Psoas muscle (tissue), 8 donors: ENCODE measurements at places on chromosomes 7 and 10. TPM values are rescaled to one million over a fixed set of nuclear protein-coding genes. Genes with fewer than 3 reads are reported as not detected.

Gene NYAP1
- 0.10 TPM for total RNA-seq

DNA sequence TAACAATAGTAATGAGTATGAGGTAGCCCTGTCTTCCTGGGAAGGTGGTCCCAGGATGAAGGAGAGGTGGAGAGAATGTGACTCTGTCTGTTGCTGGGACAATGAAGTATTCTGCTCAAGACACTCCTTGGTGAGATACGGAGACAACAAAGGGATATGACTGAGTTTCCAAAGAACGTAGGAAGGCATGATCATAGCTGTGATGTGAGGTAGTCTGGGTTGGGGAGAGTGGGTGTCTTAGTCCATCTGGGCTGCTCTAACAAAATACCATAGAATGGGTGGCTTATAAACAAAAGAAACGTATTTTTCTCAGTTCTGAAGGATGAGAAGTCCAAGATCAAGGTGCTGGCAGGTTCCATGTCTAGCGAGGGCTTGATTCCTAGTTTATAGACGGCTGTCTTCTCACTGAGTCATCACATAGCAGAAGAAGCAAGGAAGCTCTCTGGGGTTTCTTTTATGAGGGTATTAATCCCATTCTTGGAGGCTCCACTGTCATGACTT is 84.9 kb upstream of the RHOBTB1 start:
- no peak for DNase-seq

Gene FOXI2
- not detected for total RNA-seq

DNA sequence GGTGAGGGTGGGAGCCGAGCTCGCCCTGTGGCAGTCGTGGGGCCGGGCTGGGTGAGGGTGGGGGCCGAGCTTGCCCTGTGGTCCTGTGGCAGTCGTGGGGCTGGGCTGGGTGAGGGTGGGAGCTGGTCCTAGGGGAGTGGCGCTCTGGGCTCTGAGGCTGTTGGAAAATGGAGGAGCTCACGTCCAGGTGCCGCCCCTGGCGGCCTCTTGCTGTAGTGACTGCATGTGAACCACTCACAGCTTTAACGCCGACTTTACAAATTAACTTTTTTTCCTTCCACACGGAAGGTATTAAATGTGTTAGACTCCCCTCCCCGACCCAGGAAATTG is 312.6 kb downstream of the WDR37 start:
- no peak for DNase-seq

Gene GNAT3
- total RNA-seq = not detected

Gene FGL2
- 8.8 TPM for total RNA-seq

DNA sequence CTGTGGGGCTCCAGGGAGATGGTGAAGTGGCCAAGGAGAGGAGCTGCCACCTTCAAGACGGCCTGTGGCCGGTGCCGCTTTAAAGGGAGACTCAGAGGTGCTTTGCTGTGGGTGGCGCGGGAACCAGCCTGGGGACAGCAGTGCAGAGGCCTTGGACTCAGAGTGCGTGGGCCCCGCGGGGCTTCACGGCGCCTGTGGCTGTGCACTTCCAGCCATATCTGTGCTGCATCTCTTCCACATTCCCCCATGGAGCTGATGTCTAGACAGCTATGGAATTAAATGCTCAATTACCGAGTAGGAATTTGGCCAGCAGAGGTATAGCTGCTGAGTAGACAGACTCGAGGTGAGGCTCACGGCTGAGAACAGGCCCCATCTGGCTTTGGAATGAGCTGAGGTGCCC is 41.7 kb downstream of the HTRA1 start:
- DNase-seq = no peak

Gene PRRT4
- total RNA-seq = 11.8 TPM

GRCh38 chr7:67422601-67423000 is 426.0 kb downstream of the TYW1 start:
- no peak for DNase-seq

Gene MDFIC
- 14.6 TPM for total RNA-seq

GRCh38 chr7:7970531-7971307 is 2.1 kb downstream of the GLCCI1 start:
- no peak for DNase-seq

DNA sequence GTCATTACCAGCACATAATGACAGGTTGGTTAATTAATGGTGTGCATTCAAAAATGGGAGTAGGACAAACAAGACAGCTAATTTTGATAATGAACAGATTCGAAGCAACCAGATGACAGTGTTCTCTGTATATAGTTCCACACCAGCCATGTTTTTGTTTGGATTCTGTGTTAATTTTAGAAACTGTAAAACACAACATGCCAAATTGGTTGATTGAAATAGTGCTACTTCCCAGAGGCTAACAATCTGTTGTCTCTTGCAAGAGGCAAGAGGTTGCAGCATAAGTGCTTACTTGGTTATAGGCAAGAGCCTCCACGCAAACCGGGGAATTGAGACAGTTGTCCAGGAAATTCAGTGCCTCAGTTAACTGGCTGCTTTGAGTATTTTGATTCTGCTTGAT is 170.2 kb upstream of the HABP2 start:
- DNase-seq = no peak

GRCh38 chr10:2949948-2950354 is 117.4 kb upstream of the PFKP start:
- no peak for DNase-seq

DNA sequence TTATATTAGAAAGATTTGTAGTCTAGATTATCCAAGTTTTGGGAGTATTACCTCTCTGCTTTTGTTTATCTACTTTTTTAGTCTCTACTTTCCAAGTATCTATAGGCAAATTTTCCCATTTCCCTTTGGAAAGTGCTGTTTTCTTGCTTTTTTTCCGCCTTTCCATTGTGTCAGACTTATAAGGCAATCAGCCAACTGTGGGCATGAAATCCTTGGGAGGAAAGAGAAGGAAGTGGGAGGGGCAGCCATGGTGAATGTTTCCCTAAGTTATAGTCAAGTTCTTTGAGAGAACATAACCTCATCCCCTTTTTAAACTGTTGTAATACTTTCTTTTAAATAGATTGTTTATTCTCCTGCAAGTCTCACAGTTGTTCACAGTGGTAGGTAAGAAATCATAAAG is 52.6 kb downstream of the PTEN start:
- no peak for DNase-seq

- DNase-seq = no peak
Measured at GRCh38 chr7:17530244-17530643, 231.8 kb downstream of the AHR start.

GRCh38 chr10:101850749-101851148 is 7.1 kb upstream of the KCNIP2 start:
- no peak for DNase-seq

Gene TMEM229A
- not detected for total RNA-seq

DNA sequence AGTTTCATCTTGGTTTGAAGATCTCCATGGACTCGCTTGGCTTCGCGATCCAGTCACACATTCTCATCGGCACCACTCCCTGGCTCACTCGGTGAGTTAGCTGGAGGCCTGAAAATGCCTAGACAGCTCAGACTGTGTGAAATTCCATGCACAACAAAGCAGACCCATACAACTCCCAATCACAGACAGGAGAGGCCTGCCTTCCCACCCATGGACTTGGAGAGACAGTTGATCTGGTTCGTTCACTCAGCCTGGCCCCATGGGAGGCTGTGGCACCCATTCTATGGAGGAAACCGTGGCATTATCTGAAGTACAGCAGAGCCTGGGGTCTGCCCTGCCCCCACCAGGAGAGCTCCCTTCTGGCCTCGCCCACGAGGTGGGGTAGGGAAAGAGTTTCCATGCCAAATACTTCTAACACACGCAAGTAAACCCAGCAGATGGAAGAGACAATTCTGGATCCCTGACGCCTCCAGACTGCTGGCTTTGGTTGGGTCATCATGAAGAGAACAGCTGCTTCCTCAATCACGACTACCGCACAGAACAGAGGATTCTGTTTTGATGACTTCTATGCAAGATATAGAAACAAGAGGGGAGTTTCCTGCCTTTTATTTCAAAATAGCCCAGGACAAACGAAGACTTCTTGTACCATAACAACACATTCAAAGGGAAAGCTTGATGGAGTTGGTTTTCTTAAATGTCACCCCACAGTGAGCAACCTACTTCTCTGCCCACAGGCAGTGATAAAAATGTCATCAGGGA is 15.9 kb downstream of the FAM53B start:
- peak; percentile 47 for DNase-seq

DNA sequence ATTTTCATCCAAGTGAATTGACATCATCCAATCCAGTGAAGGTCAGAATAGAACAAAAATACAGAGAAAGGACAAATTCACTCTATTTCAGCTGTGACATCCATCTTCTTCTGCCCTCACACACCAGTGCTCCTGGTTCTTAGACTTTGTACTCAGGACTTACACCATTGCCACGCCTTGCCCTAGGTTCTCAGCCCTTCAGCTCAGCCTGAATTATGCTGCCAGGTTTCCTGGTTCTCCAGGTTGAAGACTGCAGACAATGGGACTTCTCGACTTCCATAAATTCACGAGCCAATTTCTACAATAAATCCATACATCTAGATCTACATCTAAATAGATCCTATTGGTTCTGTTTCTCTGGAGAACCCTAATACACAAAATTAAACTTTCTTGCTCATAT is 181.2 kb upstream of the KCND2 start:
- no peak for DNase-seq

Gene HDAC9
- 21.9 TPM for total RNA-seq

Gene NET1
- total RNA-seq = 44.0 TPM

GRCh38 chr10:122461367-122461728 is at the start of gene HTRA1:
TSS of gene HTRA1 (plus strand) at chr10:122461553. CDS start at chr10:122461653, 100 bp downstream.
- DNase-seq = peak; percentile 84

DNA sequence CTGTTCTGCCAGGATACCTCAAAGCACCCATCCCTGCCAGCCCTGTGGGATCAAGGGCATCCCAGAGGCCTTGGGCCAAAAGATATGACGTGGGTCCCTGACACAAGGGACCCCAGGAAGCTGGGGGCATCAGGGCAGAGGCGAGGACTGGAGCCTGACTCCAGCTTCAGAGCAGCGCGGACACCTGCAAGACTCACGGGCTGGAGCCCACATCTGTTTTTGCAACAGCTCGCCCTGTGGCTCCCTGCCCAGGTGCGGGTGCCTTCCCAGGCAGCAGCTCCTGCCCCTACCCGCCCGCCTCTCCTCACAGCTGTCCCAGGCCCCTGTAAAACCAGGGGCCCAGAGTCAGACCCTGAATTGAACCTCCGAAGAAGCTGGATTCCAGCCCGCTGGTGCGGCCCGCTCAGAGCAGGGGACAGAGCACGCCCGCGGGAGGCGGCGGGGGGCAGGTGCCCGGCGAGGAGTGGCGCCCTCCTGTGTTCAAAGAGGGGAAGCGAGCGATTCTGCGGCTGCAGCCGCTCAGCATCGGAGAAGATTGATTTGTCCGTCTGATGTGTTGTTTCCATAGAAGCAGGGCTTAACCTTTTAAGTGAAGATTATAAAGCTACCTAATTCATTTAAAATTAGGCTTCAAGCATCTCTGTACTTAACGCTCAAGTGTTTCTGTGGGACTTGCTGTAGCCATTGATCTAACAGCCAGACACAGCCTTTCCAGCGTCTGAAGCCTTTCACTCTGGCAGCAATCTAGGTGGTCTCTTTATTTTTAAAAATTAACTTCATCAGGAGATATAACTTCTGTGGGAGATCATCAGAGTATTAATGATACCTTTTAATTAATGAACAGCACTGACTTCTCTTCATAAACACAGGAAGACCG is 88.4 kb downstream of the BEND7 start:
- peak; percentile 74 for DNase-seq

DNA sequence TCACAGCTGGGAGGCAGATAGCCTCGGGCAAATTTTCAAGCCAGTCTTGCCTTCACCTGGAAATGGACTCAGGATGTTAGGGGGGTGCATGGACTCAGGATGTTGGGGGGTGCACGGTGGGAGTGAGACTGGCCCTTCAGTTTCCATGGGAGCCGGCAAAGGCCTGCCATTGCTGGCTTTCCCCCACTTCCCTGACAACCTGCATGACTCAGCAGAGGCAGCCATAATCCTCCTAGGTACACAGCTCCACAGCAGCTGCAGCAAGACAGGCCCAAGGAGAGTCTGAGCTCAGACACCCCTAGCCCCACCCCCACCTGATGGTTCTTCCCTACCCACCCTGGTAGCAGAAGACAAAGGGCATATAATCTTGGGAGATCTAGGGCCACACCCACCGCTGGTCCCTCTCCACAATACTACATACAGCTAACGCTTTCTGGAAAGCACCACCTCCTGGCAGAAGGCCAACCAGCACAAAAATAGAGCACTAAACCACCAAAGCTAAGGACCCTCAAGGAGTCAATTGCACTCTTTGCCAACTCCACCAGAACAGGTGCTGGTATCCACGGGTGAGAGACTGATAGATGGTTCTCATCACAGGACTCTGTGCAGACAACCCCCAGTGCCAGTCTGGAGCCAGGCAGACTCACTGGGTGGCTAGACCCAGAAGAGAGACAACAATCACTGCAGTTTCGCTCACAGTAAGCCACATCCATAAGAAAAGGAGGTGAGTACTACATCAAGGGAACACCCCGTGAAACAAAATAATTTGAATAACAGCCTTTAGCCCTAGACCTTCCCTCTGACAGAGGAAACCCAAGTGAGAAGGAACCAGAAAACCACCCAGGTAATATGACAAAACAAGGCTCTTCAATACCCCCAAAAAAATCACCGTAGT is 18.3 kb downstream of the C7orf25 start:
- DNase-seq = no peak

DNA sequence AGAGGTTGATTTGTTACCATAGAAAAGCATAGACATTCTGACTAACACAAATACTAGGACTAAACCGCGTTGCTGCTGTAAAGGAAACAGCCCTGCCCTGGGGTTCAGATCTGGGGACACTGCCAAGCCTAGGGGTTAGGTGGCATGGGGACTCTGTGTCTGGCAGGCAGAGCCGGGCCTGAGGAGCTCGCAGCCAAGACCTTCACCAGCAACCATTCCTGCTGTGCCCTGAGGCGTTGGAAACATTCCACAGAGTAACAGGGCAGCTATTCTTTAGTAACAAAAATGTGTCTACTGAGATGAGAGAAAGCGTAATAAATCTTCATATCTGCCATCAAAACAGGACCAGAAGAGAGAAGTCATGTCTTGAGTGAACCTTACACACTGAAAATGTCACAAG is 280.5 kb downstream of the POM121L12 start:
- no peak for DNase-seq

- DNase-seq = peak; percentile 84
Measured at GRCh38 chr10:119445311-119445934, 97.1 kb downstream of the RGS10 start.

Gene NPTX2
- 5.3 TPM for total RNA-seq

GRCh38 chr7:41504214-41504980 is 198.5 kb downstream of the INHBA start:
- DNase-seq = no peak

GRCh38 chr10:95247881-95248583 is 42.8 kb downstream of the PDLIM1 start:
- DNase-seq = no peak

- no peak for DNase-seq
Measured at GRCh38 chr7:13702251-13702650, 287.2 kb downstream of the ETV1 start.

DNA sequence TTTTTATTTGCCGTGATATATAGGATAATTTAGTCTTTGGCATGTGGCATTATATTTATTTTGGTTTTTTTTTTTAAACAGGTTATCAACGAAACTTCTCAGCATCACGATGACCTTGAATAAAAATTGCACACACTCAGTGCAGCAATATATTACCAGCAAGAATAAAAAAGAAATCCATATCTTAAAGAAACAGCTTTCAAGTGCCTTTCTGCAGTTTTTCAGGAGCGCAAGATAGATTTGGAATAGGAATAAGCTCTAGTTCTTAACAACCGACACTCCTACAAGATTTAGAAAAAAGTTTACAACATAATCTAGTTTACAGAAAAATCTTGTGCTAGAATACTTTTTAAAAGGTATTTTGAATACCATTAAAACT is 9.1 kb downstream of the VIM start:
- no peak for DNase-seq

Gene HTR5A
- not detected for total RNA-seq

GRCh38 chr10:677750-678661 is 11.5 kb downstream of the DIP2C start:
- DNase-seq = peak; percentile 58
